ENCODE measurements at places on chromosomes 4 and X. TPM values are rescaled to one million over a fixed set of nuclear protein-coding genes. Genes with fewer than 3 reads are reported as not detected.
A peak's percentile ranks its signal among the peaks of the same experiment; 100 is the strongest.

Gene HSD17B13
- 0.15 TPM for polyA plus RNA-seq

Gene F9
- polyA plus RNA-seq: not detected

Gene PHKA1
- 2.1 TPM for polyA plus RNA-seq

Gene PABPC1L2B
- polyA plus RNA-seq: 0.27 TPM

Gene FATE1
- not detected for polyA plus RNA-seq

Gene TKTL2
- not detected for polyA plus RNA-seq

Gene GABRB1
- 0.26 TPM for polyA plus RNA-seq

GRCh38 chrX:19792412-19792811, 95.0 kb downstream of the SH3KBP1 start:
- DNase-seq: no peak

DNA sequence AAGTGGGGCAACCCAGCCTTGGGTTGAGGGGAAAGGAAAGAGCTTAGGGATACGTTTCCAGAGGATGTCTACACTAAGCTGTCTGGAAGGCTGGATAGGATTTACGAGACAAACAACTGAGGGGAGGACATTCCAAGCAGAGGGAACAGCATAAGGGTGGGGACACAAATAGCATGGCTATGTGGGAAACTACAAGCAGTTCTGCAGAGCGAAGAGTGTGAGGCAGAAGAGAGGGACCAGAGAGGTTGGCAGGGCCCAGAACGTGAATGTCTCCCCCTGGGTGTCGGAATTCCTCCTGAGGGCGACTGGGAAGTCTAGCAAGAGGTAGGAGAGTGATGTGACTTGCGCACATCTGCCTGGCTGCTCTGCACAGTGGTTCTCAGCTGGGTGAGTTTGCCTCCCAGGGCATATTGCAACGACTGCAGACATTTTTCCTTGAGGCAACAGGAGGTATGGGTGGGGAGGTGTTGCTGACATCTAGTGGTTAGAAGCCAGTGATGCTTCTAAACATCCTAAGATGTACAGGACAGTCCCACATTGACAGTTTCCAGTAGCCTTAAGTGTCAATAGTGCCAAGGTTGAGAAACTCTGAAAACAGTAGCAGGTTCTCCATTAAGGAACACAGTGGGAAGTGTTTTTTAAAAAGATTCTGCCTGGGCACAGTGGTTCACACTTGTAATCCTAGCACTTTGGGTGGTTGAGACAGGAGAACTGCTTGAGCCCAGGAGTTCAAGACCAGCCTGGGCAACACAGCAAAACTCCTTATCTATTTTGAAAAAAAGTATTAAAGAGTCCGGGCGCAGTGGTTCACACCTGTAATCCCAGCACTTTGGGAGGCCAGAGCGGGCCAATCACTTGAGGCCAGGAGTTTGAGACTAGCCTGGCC, 9.2 kb downstream of the NDUFA1 start:
- peak; percentile 52 for DNase-seq

GRCh38 chr4:55258152-55258865, 87.7 kb upstream of the SRD5A3 start:
- DNase-seq: no peak

- DNase-seq: no peak
These were observed 6.5 kb downstream of the DOK7 start for GRCh38 chr4:3469386-3470243.

DNA sequence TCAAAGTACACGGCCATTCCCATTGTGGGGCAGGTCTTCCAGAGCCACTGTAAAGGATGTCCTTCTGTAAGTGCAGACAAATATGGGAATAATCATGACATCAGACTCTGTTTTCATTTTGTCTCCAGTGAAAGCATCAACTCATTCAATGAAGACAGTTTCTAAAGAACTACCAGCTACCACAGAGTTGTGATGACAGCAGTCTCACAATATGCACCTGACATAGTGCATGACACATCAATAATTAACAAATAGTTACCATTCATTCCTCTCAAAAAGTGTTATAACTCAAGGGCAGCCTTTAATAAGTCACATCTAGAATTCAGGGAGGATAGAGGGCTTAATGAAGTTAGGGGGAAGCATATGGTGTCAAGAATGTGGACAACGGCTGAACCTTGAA, 20.2 kb downstream of the MTTP start:
- DNase-seq: no peak

- no peak for DNase-seq
These were observed 25.4 kb upstream of the PDE5A start for GRCh38 chr4:119653990-119654389.

GRCh38 chrX:40013266-40014195, 84.2 kb downstream of the BCOR start:
- peak; percentile 60 for DNase-seq

DNA sequence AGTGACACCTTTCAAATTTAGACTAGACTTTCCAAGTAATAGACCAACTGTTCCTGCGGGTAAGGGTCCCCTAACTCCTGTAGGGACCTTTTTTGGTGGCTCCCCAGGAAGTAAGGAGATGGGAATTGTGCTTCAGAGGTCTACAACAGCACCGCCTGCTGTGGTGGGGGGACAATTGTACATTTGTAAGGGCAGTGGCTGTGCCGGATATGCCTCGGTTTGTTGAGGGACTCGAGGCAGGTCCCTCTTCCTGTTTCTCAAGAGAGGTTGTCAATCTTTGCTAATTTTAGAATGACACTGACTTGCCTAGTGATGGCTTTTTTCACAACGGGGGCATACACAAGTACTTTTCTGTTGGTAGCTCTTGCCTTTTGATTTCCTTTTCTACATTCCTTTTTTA, 15.5 kb upstream of the HSD17B11 start:
- DNase-seq: no peak

DNA sequence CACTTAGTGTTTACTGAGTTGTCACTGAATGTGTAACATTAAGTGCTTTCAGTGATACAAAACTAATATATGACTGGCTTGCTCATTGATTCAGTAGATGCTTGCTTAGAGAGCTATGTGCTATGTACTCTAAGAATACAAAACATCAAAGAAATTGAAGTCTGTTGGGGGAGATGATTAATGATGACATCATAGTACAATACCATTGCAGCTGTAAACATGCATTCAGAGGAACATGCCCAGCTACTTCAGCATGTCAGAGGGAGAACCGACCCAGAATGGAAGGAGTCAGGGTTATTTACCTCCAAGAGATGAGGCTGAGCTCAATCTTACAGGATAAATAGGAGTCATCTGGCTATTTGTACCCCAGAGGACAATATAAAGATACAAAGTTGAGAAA, 290.8 kb downstream of the TENM3 start:
- DNase-seq: no peak

Measured in GM23338 (cell line).